ENCODE measurements at places on chromosomes 6 and 20.

DNA sequence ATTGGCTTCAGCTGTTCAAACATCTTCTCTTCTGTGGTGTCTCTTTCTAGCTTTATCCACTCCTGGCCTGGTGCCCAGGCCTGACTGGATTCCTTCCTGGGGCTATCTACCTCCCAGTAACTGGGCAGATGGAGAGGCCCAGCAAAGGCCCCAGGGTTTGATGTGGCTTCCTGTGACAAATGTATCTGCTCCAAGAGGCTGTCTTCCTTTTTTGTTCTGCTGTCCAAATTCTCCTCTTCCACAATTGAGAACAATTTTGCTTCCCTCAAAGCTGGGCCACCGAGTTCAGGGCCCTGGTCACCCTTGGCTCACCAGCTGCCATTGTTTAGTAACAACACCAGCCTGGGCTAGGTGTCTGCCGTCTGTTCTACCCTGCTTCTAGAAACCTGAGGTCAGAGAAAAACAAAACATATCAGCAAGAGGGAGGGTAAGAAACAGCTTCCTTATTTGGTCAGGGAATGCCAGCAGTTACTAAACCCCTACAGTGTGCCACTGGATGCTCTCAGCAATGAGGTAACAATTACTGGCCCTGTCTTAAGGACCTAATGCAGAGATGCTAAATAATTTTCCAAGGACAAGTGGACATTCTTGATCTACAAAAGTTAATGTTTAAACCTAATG, 3.9 kb downstream of the ZFP57 start:
- no peak for DNase-seq

- no peak for DNase-seq
Observed at GRCh38 chr6:56574292-56574691, 68.4 kb downstream of the DST start.

DNA sequence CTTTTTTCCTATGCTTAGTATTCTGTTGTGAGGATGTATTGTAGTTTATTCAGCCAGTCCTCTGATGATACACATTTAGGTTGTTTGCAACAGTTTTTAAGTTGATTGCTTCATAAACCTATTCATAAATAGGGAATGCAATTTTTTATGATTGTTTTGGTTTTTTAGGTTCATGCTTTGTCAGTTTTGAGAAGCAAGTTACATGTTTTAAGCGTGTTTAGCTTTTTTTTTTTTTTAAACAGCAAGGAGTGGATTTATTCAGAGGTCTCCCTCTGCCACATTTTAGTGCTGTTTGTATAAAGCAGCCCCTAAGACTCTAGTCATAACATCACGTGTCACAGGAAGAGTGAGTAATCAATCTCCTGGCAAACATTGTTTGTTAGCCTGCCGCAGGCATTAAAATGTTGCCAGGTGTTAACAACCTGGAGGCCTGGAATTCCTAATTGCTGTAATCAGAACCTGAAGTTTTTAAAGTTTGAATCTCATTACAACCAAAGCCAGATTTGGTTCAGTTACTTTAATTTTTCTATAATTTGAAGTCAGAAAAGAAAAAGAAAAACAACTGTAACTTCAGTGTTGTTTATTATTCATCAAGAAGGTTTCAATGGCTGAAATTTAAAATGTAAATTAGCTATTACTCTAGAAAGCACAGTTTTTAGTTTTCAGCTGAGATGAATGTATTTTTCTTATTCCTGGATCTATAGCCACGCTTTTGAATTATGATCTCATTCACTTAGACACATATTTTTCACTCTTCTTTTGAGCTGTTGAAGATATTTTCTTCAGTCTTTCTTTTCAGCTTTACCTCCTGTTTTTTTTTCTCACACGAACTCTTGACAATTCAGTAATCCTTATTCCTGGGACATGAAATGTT, 59.2 kb downstream of the KCNS1 start:
- peak; percentile 46 for DNase-seq

GRCh38 chr6:154468760-154469159, 41.7 kb downstream of the CNKSR3 start:
- no peak for DNase-seq

- no peak for DNase-seq
Observed at GRCh38 chr20:44585057-44585963, 2.9 kb downstream of the PKIG start.

DNA sequence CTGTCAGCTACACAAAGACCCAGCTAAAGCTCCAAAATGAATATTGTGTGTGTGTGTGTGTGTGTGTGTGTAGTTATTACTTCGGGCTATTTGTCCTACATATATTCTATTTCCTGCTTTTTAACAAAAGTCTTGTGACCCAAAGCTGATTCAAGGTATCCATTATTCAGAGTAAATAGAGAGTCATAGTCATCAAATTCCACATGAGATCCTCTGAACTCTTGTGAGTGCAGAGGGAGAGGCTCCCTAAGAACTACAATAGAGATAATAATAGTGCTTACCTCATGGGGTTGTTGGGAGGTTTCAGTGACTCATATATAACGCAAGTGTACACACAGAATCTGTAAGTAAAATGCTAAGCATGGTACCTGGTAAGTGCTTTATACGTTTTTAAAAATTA, 95.6 kb upstream of the SHLD1 start:
- DNase-seq: no peak

DNA sequence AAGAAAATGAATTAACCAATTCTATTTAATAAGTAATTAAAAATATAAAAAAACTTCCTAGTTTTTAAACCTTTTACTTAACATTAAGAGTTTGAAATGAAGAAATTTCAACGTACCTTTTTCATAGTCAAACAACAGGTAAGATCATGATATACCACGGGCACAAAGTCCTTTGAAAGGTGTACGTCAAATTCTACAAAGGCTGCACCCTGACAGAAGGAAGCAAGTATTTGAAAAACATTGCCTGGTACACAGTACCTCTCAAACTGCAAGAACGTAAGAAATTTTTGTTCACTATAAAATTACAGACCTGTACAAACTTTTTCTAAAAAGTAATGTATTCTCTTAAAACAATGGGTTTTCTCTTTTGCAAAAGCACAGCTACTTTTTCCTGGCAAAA, 180.2 kb upstream of the SHLD1 start:
- DNase-seq: no peak

DNA sequence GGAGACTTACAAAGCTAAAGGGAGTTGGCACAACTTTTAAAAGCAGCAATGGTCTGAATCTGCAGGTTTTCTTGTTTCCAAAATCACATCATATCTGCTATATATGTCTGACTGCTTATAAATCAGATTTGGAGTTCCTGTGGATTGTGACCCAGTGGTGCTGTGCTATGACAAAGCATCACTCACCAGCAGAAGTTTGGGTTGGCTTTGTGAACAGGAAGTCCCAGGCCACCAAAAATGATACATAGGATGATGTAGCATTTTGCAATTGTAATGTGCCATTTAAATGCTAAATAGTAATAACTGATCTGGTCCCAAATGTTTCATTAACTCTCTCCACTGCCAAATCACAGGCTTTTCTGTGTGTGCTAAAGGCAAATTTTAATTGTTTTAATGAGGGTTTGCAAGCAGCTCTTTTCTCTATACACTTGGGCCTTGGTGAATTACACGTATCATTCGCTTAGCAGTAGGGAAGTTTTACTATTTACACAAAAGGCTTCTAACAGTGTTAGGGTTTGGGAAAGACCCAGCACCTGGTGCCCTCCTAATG, 60.8 kb downstream of the SYNDIG1 start:
- DNase-seq: no peak

GRCh38 chr20:47704746-47705496, 80.4 kb downstream of the SULF2 start:
- no peak for DNase-seq

Measured in CD4-positive, alpha-beta T cell treated with Interleukin-2 at 100 ng/mL for 4 hours (primary cell).